ENCODE measurements at places on chromosomes 5 and 9.

GRCh38 chr9:12656803-12657202 lies 36.4 kb upstream of the TYRP1 start:
- DNase-seq: no peak

DNA sequence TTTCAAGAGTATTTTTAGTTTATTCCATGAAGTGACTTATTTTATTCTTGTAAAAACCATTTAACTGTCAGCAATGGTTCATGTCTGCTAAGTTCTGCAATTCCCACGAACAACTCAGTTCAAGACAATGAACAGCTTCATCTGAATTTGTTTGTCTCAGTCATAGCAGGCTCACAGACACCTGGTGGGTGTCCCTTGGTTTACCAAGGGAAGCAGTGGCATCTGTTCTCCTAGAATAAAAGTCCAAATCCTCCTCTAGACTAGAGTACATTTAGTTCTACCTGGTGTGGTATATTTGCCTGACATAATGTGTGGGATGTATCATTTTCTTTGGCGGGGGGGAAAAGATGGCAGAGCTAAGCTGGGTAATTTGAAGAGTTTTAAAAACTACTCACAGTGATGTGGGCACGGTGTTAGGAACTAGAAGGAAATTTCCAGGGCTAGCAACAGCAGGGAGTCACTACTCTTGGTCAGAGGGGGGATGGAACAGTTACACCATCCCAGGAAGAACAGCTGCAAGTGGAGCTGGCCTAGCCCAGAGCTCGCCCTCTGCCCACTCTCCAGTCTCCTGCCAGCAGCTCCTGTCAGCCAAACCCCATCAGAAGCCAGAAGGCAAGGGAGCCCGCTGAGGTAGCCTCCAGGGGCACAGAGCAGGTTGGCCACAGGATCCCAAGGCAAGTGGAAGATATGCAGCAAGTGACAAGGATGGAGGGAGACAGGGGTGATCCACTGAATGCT lies 100.3 kb downstream of the PJA2 start:
- no peak for DNase-seq

- DNase-seq: no peak
These were observed 176.9 kb downstream of the RAB3C start for GRCh38 chr5:58759745-58760144.

DNA sequence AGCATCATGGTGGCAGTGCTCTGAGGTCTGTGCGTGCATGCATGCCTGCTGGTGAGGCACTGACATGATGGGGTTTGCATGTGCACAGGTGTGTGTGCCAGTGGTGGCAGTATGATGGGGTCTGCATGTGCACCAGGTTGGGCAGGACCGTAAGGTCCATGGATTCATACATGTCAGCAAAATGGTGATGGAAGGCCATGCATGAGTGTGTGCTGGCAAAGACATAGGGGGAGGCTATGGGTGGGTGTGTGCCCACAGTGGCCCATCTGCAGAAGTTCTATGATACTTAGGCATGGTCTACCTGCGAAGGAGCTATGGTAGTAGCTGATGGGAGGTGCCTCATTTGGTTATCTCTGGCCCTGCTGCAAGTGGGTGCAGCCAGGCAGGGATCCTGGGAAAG lies 348.0 kb upstream of the TARS1 start:
- no peak for DNase-seq

GRCh38 chr9:1775230-1775629 lies 239.9 kb upstream of the SMARCA2 start:
- DNase-seq: no peak

GRCh38 chr5:55923177-55923771 lies 71.5 kb downstream of the IL6ST start:
- no peak for DNase-seq

DNA sequence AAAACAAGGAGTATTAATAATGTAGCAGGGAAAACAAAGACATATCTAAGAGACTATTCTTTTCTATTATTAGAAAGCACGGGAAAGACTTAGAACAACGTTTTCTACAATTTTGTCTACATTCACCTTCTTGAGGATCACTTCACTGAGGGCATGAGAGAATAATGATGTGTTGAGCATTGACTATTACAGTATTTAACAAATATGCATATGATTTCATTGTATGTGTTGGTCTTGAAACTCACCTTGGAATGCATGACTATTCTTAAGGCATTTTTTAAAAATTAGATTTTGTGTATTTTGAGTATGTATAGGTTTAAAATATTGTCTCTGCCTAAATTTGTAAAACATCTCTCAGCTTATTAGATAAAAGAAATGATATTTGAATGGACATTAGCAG lies 1.2 kb downstream of the FSD1L start:
- DNase-seq: no peak

- DNase-seq: no peak
These were observed 284.2 kb upstream of the NMUR2 start for GRCh38 chr5:152689250-152689711.

GRCh38 chr5:68396722-68397121 lies 181.2 kb downstream of the PIK3R1 start:
- no peak for DNase-seq

DNA sequence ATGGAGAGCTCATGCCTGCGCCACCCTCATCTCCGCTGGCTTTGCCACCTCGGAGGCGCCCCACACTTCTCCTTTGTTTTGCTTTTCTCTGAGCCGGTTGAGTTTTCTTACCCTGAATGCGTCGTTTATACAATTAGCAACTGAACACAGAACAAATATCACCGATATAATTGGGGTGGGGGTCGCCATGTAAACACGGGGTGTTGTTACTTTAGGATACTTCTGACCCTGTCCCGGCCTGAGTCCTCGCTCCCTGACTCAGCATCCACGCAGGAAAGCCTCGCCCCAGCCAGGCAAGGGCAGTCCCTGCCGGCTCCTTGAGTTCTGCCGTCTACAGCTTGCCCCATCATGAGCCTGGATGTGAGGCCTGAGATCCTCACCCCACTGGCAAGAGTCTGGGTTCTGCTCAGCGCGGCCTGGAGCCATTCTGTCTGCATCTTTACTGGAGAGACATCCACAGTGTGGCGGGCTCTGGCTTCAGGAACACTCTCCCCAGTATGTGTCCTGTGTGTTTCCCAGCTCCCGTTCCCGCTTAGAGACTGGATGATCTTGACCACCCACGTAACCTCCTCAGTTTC lies 5.5 kb downstream of the NKX2-5 start:
- DNase-seq: no peak

DNA sequence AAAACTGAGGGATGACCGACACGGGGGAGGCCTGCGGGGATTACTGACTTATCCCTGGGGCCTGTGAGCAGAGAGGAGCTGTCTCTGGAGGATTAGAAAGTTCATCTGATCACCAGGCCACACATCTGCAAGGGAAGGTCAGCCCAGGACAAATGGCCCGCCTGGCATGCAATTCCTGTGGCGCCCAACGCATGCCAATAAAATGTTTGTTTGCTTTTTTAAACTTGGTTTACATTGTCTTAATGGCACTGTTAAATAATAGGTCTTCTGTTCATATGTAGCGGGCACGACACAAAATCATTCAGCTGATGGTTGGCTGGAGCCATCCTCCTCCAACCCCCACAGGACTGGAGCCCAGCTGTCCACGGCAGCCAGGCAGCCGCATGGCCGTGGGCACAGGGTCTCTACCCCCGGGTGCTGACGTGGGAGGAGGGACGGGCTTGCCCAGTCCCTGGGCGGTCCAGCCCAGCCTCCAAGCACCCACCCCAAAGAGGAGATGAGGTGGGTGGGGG lies 41.0 kb upstream of the SLC12A7 start:
- DNase-seq: no peak

GRCh38 chr9:3856592-3856991 lies 330.8 kb upstream of the RFX3 start:
- no peak for DNase-seq

- no peak for DNase-seq
These were observed 50.2 kb upstream of the STARD4 start for GRCh38 chr5:111562561-111562960.

DNA sequence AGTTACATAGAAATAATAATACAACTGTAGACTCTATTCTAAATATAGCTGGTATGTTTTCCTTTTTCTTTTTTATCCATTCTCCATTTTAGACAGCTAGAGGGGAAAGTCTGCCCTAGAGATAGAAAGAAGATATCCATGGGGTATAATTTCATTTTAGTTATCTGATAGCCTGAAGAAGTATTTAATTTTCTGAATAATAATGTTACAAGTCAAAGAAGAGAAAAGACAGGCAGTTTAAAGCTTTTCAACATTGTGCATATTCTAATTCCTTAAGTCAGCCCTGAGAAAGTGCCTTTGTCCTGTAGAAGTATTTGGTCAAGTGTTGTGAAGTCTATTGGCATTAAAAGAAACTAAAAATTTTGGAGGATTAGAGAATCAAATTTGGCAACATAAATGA lies 2.5 kb upstream of the VCAN start:
- DNase-seq: no peak

DNA sequence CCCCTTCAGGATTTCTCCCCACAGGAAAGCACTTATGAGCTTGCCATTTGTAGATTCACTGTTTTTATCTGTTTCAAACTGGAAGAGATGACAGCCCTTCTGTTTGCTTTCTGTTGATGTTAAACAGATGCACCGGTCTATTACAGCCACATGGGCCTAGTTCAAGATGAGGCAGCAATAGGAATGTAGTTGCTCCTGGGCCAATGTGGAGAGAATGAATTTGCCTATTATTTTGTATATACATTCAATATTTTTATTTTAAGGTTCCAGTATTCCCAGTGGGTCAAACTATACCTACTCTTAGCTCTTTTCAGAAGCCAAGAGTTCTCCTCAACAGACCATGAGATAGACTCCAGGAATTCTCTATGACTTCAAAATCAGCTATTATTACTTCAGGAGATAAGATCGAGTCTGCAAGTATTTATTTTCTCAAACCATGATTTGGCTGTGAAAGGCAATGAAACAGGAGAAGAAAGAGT lies 461.6 kb downstream of the RASEF start:
- DNase-seq: no peak
